ENCODE measurements at places on chromosomes 3 and 15.

DNA sequence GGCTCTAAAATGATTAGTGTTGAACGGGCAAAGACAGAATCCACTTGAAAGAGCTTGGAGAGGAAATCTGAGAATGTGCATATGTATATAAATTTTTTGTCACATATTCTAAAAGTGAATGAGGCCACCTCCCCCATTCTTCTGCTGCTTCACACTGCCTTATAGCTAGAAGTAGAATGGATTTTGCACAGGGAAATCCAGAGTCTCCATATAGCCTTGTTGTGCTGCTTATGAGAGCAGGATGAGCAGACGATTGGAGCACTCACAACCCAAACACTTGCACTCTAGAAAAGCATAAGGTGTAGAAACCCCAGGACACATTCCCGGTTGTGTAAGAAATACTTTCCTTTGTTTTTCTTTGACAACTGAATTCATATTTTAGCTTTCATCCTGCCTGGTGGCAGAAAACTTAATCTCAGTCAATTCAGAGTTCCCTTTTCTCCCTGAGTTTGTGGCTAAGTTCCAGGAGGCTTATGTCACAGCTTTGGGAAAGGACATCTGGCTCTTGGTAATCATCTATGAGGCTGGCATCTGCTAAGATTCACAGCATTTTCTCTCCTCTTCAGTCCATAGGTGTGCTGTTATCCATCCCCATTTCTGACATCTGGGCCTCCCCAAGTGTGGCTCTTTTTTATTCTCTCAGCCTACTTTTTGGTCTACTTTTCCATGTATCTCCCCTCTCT lies 188.4 kb upstream of the PFN2 start:
- no peak for DNase-seq

- DNase-seq: no peak
Observed at GRCh38 chr15:79960502-79961212, 10.3 kb downstream of the BCL2A1 start.

DNA sequence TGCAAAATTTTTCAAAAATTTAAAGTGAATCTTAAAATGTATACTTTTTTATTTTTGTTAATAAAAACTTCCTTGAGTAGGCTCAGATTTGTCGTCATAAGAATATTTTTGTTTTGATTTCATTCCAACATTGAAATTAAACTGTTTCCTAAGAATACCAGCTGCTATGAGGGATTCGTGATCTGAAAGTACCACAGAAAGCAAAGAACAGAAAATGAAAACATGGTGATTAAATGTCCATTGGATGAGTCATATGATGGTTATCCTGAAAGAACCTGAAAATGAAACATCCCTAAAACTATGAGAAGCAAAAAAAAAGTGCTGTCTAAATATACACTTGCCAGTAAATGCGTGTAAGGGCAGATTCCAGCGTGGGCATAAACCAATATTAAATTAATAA lies 143.8 kb downstream of the GMNC start:
- no peak for DNase-seq

- DNase-seq: no peak
Observed at GRCh38 chr15:82942691-82943090, 9.8 kb downstream of the HOMER2 start.

GRCh38 chr15:69862540-69862939 lies 235.2 kb downstream of the TLE3 start:
- DNase-seq: no peak

GRCh38 chr3:67123914-67124313 lies 125.8 kb downstream of the KBTBD8 start:
- no peak for DNase-seq

Data from activated B cell treated with CpG ODN at 0.5 μM for 24 hours (primary cell).